Aorta (tissue), 5 donors: ENCODE measurements at places on chromosomes 5 and 9. TPM values are rescaled to one million over a fixed set of nuclear protein-coding genes. Genes with fewer than 3 reads are reported as not detected.

DNA sequence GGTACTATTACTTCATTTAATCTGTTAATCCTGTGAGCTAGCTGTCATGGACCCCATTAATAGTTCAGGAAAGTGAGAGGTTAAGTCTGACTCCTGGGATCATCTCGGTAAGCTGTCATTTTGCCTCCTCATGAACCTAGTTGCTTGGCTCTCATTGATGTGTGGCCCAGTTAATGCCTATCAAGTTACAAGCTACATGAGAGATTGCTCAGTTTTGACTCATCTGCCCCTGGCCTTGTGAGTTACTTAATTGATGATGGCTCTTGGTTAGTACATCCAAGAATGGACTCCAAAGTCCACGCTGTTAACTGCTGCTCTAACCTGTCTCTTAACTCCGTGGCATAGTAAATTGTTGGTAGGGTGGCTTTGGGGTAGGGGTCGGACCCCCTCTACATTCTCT lies 23.9 kb downstream of the LARP1 start:
- DNase-seq, result no peak

DNA sequence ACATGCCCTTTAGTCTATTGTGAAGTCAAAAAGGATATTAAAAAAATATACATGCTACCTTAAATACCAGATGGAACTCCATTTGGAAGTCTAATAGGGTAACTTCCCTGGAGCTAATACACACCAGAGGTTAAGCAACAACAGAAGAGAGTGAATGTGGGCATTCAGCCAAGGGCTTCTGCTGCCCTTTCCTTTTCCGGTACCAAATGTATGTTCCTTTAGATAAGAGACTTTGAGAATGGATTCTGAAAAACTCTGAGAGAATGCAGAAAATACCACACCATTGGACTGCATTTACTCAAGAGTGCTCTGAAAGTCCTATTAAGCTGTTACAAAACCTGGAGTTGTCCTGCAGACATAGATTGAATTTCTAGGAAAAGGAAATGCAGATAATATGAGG lies 23.8 kb upstream of the TRPM3 start:
- DNase-seq, result no peak

The FNIP1 gene
- total RNA-seq, result 43.2 TPM

- no peak for DNase-seq
These were observed 111.7 kb downstream of the PCSK1 start for GRCh38 chr5:96321345-96321744.

- no peak for DNase-seq
These were observed 24.6 kb upstream of the SEC16A start for GRCh38 chr9:136507221-136507991.

The LYRM7 gene
- 12.0 TPM for total RNA-seq

DNA sequence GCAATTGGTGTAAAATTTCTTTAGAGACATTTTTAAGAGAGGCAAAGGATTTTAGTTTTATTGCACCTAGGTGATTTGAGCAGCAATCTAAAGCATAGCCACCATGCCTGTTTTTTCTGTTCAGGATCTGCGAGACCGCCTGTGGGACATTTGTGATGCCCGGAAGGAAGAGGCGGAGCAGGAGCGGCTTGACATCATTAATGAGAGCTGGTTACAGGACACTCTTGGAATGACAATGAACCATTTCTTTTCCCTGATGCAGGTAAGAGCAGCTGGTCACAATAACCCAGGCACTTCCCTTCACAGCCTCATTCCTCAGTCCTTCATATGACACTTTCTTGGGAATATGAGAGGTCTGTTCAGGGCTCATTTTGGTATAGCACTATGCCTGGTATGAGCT lies 103.2 kb upstream of the IL7R start:
- DNase-seq, result no peak

The TLR4 gene
- total RNA-seq, result 37.2 TPM

- no peak for DNase-seq
These were observed 210.7 kb upstream of the SLC24A2 start for GRCh38 chr9:19999491-20000057.

DNA sequence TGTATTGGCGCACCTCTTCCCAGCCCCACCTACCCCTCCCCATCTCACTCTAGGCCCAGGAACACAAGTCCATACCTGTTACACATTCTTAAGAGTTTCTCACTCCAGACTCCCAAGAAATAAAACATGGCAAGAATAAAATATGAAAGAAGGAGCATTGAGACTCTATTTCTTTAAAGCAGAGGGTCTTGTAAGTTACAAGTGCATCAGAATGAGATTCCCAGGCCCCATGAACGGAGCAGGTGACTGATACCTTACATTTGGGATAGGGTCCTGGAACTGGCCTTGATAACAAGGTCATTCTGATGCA lies 5.7 kb downstream of the EGR1 start:
- no peak for DNase-seq
